ENCODE measurements at places on chromosomes 11 and 22.

DNA sequence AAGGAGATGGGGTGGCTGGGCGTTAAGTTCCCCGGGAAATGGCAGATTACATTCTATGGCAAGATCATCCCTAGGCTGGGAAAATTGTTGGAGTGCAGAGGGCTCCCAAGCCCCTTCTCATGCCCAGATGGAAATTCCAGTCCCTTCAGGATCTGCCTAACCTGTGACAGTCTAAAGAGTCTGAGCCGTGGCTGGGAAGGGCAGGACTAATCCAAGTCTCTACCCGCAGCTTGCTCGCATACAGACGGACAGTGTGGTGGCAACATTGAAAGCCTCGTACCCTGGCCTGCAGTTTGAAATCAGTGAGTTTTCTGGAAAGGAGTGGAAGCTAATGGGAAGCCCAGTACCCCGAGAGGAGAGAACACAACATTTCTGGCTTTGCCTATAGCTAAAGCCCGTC lies 3.7 kb downstream of the HMBS start:
- DNase-seq: no peak

- no peak for DNase-seq
Observed at GRCh38 chr11:132632641-132633124, 899.6 kb downstream of the OPCML start.

- no peak for DNase-seq
Observed at GRCh38 chr11:127059750-127060149, 59.2 kb upstream of the KIRREL3 start.

GRCh38 chr11:124115782-124116616 lies 749 bp downstream of the VWA5A start:
- no peak for DNase-seq

DNA sequence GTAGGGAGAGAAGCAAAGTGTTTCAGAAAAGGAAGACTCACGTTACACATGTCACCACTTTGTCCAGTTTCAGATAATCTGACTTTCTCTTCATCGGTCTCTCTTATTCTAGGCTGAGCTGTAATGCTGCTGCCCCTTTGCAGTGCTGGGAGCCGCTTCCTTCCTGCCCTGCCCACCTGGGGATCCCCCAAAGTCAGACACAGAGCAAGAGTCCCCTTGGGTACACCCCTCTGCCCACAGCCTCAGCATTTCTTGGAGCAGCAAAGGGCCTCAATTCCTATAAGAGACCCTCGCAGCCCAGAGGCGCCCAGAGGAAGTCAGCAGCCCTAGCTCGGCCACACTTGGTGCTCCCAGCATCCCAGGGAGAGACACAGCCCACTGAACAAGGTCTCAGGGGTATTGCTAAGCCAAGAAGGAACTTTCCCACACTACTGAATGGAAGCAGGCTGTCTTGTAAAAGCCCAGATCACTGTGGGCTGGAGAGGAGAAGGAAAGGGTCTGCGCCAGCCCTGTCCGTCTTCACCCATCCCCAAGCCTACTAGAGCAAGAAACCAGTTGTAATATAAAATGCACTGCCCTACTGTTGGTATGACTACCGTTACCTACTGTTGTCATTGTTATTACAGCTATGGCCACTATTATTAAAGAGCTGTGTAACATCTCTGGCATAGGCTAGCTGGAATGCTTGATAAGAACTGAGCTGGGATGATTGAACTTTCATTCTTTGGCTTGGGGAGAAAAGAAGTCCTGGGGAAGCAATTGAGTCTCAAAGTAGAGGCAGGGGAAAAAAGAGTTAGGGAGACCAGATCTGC lies 31.2 kb upstream of the SMIM35 start:
- DNase-seq: no peak

DNA sequence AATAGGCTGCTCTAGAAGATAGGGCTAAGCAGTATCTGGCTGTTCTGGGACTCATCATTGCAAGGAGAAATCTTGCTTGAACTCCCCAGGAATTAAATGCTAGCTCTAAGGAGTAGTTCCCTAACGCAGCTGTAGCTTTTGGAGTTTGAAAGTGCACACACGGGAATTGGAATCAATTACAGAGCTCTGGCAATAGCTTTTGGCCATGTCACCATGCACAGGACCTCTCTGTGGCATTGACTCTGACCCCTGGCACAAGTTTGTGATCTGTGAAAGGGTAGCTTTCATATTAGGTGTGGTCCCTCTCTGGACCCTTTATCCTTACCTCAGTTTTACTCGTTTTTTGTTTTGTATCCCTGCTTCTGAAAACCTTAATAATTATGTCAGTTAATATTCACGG lies 121.6 kb downstream of the FAT3 start:
- DNase-seq: no peak

Data from T-helper 1 cell (primary cell).